G401 (cell line): ENCODE measurements at places on chromosomes 6 and 20. TPM values are rescaled to one million over a fixed set of nuclear protein-coding genes. Genes with fewer than 3 reads are reported as not detected.

GRCh38 chr20:24273251-24273650, 196.2 kb upstream of the SYNDIG1 start:
- no peak for DNase-seq

The AIF1 gene
- total RNA-seq = 36.6 and 57.5 TPM in 2 replicates

DNA sequence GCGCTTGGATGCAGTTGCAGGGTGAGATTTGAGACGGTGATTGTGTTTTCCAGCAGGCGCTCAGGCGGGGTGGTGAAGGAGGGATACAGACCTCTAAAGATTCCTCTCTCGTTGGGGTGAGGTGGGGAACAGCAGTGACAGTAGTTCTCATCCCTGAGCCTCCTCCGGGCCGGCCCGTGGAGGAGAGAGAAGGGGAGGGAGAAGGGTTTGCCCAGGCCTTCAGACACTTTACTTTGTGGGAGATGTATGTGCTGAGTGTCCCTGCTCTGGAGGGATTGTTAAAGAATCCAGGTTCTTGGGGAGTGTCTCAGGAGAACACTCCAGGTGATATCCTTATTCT, 41.0 kb downstream of the PSMB9 start:
- DNase-seq = no peak

DNA sequence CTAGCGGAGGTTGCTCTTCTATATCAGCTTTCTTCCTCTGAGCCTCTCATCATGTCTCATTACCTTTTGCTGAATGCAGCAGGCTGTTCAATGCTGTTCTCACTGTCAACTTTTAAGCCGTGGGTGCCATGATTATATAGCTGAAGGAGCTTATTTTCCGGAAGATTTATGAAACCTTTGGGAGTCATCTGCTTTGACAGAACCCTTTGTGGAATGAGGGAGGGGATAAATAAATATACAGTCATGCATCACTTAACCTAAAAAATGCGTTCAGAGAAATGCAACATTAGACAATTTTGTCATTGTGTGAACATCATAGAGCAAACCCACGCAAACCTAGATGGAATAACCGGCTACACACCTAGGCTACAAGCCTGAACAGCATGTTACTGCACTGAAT, 102.2 kb upstream of the AKAP12 start:
- no peak for DNase-seq

DNA sequence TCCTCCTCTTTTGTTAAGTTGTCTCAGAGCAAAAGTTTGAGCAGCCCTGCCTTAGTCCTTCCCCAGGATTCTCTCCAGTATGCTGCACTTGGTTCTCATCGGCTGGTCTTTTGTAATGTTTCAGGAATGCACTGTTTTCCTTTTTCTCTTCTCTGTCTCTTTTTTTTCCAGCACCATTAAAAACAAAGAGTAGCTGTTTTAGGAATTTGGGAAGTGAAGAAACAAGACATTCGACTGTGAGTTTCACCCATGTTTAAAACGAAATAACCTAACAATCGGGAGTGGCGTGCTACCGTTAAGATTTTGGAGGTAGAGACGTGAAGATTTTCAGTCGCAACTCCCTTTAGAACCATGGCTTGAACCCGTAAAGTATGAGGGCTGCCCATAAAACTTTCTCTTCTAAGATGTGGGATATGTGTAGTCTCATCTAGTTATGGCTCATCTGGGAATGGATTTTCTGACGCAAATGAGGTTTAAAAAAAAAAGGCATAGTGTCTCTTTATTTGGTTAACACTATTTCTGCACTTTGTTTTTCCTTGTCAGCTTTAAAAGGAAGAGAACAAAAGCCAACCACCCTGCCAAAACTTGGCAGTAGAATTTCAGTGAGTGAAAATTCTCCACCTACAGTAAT, 35.9 kb upstream of the RAB23 start:
- no peak for DNase-seq
